Activated CD8-positive, alpha-beta T cell treated with anti-CD3 and anti-CD28 coated beads, Interleukin-2, amount 10 ng/mL, durations not matched to agents 7 days and 5 days (primary cell): ENCODE measurements at places on chromosomes 2 and 18. TPM values are rescaled to one million over a fixed set of nuclear protein-coding genes. Genes with fewer than 3 reads are reported as not detected.

CNTNAP5 gene
- total RNA-seq = not detected

DAPL1 gene
- not detected for total RNA-seq

CCDC141 gene
- 17.0 TPM for total RNA-seq

IFIH1 gene
- 37.6 TPM for total RNA-seq

FAM136A gene
- 45.5 TPM for total RNA-seq

GCA gene
- 13.1 TPM for total RNA-seq

PLGLB1 gene
- total RNA-seq = 3.7 TPM

DNA sequence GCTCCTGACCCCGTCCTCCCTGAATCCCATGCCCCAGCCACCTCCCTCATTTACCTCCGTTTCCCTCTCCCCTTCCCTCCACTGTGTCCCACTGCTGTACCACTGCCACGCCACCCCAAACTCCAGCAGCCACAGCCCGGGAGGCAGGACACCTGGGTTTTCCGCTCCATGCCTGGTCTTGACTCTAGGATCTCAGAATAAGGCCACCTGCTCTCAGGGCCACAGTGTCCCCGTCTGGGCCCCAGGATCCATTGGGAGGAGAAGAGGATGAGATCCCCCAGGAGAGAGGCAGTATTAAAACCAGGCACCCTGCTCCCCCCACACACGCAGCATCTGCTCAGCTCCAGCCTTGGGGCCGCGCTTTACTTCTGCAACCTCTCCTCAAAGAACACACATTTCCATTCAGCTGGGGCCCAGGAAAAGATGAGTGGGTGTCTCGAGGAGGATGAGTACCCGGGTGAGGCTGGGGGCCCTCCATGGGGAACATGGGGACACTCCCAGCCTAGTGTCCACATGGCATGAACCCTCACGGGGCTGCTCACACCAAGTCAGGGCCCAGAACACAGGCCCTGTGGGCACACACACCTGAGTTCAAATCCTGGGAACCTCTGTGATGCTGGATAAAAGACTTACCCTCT is 32.8 kb upstream of the TNS1 start:
- DNase-seq = no peak

DNA sequence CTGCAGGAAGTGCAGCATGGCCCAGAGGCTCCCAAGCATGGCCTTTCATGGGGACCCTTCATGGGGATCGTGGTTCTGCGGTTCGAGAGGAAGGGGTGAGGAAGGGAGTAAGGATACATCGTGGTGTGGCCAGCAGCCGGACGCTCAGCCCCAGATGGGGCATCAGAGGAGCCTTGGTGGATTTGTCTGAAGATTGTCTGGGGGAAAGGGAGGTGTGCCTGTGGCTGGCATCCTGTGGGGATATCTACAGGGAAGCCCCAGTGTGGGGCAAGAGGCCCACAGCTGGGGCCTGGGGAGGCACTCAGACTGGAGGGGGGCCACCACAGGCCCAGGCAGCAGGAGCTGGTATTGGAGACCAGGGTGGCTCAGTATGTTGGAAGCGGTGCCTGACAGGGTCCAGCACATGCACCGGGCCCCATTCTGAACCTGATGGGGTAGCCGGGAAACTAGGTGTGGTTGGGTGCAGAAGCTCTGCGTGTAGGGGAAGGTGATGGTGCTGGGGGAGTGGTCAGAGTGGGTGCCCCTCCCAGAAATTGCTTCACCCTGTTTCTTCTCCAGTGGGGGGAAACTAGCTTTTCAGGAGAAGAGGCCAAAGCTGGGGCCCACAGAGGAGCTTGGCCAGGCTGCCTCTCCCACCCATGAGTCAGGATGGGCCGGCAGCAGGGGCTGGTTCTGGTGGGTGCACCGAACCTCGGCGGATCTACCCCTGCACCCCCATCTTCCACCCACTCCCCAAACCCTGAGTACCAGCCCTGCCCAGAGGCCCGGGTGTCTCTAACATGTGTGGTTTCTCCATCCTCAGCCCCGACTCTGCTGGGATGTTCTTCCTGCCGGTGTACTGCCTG is 274.4 kb upstream of the HDAC4 start:
- no peak for DNase-seq

GRCh38 chr2:232603283-232603682 is 30.1 kb upstream of the EFHD1 start:
- DNase-seq = no peak

DNA sequence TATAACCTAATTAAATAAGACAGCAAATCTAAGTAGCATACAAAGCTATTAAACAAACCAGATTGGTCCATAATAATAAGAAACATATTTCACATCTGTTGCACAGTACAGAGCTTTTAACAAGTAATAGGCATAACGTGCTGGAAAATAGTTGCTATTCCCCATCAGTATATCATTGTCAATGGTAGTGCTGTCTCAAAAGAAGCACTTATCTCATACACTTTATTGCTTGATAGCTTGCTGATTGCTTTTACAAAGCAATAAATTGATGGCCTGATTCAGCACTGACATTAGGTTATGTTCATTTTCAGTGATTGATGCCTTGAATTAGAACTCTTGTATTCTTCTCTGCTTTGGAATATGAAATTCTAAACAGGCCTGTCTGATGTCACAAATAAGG is 641.7 kb downstream of the CBLN2 start:
- no peak for DNase-seq

GRCh38 chr2:120778244-120778643 is 42.6 kb downstream of the GLI2 start:
- DNase-seq = no peak

- no peak for DNase-seq
These were observed 5.0 kb upstream of the SCLY start for GRCh38 chr2:238055841-238056240.
